Right ventricle myocardium inferior (tissue), 1 donor: ENCODE measurements at places on chromosomes 5 and 9. TPM values are rescaled to one million over a fixed set of nuclear protein-coding genes. Genes with fewer than 3 reads are reported as not detected.

- DNase-seq = no peak
These were observed 84.5 kb downstream of the BRINP1 start for GRCh38 chr9:119284587-119285337.

DNA sequence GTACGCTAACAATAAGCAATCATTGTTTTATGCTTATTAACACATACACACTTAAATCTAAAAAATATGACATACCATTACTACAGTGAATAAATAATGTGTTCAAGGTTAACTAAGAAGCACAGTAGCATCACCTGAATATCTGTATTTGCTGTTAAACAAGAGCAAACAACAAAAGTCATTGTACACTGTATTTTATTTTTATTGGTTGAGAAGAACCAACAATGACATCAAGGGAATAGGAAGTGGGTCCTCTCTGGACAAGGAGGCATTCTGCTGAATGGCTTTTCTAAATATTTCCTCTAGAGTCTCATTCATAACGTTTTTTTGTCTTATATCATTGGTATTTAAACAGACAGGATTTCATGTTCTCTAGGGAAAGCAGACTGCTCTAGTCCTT lies 460.4 kb downstream of the CDH9 start:
- no peak for DNase-seq

DNA sequence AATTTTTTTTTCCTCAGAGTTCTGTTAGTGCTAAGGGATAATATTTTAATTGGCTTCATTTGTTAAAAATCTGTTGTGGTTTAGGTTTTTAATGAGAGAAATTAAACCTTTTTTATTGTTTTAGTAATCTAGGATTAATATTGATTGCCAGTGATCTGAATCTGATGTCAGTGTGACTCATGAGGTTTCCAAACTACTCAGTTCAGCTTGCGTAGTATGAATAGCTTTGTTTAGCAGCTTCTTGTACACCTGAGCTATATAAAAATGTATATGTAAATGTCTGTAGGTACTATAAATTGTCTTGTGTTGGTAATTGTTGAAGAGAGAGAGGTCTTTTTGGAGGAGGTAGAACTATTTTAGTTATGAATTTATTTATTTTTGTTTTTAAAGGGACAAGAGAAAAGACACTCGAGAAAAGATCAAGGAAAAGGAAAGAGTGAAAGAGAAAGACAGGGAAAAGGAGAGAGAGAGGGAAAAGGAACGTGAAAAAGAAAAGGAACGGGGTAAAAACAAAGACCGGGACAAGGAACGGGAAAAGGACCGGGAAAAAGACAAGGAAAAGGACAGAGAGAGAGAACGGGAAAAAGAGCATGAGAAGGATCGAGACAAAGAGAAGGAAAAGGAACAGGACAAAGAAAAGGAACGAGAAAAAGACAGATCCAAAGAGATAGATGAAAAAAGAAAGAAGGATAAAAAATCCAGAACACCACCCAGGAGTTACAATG lies 26.3 kb downstream of the SREK1 start:
- no peak for DNase-seq

GRCh38 chr9:124884376-124884775 lies 22.4 kb downstream of the ARPC5L start:
- no peak for DNase-seq

GRCh38 chr9:121756474-121757280 lies 105.2 kb downstream of the DAB2IP start:
- DNase-seq = no peak

STPG3 gene
- total RNA-seq = 1.4 TPM
